ENCODE measurements at places on chromosomes 5 and 9.

GRCh38 chr5:90939211-90939610 is 380.6 kb downstream of the ADGRV1 start:
- no peak for DNase-seq

- no peak for DNase-seq
These were observed 47.5 kb downstream of the SPATA31D1 start for GRCh38 chr9:82036086-82036485.

DNA sequence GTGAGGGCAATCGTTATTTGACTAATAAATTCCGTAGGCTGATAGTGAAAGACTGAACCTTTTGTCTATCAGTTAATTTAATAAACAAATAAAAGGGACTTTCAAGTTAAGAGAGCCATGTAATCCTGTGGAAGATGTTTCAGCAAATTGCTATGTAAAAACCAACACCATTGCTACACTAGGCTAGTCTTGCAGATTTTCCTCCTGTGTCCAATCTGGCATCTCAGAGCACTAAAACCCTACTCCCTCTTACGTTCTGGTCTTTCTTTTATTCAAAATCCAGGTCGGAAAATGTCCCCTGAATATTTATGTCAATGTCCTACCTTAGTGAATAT is 478.8 kb upstream of the TNC start:
- no peak for DNase-seq

DNA sequence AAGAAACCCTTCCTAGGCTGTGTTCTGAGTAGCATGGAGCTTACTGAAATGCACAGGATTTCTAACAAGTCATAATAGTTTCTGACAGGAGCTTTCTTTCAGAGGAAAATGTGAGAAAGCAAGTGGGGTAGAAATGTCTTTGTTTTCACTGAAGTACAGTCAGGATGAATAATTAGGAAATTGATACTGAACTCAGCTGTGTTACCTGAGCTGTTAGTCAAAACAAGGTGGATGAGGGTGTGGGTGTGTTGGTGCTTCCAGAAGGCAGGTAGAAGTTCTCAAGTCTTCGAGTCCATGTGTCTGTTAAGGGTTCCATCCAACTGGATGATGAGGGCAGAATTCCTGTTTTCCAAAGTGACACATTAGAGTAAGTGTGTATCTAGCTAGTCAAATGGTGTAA is 122.4 kb downstream of the BASP1 start:
- no peak for DNase-seq

GRCh38 chr9:18776836-18777820 is 255.9 kb downstream of the SAXO1 start:
- DNase-seq = no peak

- no peak for DNase-seq
These were observed 1.5 kb downstream of the SPDL1 start for GRCh38 chr5:169584998-169585451.

GRCh38 chr5:178085316-178085715 is 28.0 kb upstream of the N4BP3 start:
- no peak for DNase-seq

- DNase-seq = peak; percentile 77
These were observed 3.1 kb upstream of the IL7R start for GRCh38 chr5:35853631-35854030.

DNA sequence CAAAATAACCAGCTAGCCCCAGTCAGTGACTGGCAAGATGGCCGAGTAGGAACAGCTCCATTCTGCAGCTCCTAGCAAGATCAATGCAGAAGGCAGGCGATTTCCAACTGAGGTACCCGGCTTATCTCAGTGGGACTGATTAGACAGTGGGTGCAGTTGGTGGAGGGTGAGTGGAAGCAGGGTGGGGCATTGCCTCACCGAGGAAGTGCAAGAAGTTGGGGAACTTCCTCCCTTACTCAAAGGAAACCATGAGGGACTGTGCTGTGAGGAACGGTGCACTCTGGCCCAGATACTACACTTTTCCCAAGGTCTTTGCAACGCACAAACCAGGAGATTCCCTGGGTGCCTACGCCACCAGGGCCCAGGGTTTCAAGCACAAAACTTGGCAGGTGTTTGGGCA is 9.6 kb upstream of the BTNL8 start:
- DNase-seq = no peak

Data from activated CD4-positive, alpha-beta memory T cell treated with anti-CD3 and anti-CD28 coated beads, Interleukin-2, amount 10 ng/mL, durations not matched to agents 7 days and 5 days (primary cell).